Vagina (tissue), 2 donors: ENCODE measurements at places on chromosomes 6 and 20. TPM values are rescaled to one million over a fixed set of nuclear protein-coding genes. Genes with fewer than 3 reads are reported as not detected.
A peak's percentile ranks its signal among the peaks of the same experiment; 100 is the strongest.

DNA sequence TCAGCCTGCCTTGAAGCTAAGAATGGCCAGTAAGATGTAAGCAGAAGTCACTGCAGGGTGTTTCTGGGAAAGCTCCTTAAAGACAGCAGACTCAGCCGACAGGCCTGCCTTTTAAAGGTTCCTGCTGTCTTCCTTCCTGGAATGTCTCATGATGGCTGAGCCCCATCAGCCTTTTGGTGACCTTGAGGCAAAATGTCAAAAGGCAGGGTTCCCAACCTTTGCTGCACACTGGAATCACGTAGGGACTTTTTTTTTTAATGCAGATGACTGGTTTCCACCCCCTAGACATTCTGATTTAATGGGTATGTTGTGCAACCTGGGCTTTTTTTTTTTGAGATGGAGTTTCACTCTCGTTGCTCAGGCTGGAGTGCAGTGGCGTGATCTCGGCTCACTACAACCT is 11.6 kb downstream of the MDGA1 start:
- no peak for DNase-seq

DNA sequence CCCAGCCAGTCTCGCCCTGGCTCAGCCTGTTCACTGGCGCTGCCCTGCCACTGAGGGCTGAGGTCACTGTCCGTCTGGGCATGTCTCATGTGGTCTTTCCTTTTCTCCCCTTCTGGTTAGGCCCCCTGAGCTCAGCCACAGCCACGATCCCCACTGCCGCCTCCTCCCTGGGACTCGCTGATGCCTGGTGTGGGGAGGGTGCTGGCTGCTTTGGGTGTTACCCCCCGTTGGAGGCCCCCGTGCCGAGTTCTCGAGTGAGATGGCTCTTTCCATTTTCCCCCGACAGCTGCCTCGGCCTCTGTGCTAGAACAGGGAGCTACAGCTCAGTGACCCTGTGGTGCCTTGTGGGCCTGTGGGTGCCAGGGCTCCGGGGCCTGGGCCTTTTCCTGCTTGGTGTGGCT is 14.9 kb upstream of the TCFL5 start:
- no peak for DNase-seq

DNA sequence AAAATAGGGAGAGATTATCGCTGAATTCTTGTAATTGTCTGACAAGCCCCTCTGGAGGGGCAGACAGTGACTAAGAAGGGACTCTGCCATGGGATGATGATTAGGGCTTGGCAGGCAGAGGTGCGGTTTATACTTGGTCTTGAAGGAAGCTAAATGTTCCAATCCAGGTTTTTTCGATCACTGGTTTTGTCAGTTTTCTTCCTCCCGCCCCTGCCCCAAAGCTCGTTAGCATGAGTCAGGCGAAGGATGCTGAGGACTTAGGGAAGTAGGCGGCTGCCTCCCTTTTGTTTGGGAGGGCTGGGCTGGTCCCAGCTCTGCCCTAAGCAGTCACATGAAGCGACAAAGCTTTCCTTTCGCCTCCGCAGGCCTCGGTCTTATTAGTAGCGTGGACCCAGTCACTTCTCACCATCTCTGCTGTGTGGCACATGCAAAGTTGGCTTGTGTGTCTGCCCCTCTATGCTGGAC is 314.2 kb downstream of the CDC5L start:
- DNase-seq = peak; percentile 79

GRCh38 chr6:63783096-63783495 is 147.5 kb downstream of the PHF3 start:
- DNase-seq = no peak

DNA sequence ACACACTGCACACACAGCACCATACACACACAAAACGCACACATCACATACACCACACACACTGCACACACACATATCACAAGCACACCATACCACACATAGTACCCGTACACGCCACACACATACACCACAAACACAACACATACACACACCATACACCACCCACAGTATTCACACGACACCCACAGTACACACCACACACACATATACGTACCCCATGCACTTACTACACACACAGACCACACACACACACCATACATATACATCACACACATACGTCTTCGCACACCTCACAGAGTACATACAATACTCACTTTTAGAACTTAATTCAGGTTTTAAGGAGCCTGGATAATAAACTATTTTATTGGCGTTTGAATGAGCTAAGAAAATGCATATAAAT is 1805.3 kb upstream of the DEFB115 start:
- DNase-seq = no peak

DNA sequence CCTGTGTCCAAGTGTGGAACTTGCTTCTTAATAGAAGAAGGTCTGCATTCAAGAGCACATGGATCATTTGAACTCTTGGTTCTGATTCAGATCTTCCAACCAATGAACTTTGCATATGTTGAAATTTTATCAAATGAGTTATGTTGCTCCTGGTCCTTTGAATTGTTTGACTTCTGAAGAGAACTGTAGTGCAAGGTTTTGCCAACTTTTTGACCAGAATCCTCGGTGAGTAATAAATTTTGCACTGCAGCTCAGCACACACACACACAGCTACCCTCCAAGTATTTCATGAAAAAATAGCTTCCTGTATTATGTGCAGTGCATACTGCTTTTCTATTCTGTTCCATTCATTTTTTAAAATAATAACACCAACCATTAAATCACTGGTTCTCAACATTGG is 67.5 kb downstream of the BFSP1 start:
- no peak for DNase-seq

DNA sequence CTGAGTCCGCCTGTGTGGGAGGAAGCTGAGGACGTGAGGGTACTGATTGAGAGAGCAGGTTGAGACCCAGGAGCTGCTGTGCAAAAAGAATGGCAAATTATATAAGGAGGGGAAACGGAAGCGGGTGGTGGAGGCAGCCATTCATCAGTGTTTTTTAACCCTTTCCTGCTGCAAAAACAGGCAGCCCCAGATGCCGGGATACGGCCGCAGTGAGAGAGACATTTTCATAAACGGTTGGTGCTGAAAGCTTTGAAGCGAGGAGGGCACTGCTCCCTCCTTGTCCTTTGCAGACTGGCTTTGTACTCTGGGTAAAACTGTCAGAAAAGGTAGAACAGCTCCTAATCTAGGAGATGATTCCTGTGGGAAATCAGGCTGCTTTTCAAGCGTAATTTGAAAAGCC is 56.4 kb downstream of the TTI1 start:
- DNase-seq = peak; percentile 70

DNA sequence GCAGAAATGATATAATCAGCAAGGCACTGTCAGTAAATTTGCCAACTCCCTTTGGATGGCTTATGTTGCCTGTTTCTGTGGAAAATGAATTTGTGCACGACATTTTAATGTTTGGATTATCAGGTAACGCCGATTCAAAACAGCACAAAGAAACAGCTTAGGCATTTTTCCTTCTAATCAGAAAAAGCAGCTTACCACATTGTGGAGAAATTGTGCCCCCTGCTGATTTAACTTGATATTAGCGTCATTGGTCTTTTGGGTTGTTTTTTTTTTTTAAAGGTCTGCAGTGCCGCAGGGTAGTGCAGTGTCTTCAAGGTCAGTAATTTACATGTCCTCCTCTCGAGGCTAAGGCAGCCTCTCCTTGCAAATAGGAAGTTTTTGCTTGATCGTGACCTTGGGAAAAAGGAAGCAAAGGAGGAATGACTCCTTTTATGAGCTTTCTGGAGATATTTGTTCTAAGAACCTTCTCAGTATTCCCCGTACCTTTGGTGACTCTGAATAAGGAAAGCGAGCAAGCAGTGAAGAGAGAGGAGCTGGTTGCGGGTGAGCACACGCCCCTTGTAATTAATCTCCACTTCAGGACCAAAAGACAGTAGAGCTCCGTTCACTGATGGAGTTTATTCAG is 79.1 kb downstream of the ELOVL4 start:
- DNase-seq = no peak

GRCh38 chr6:12760911-12761310 is 44.3 kb downstream of the PHACTR1 start:
- DNase-seq = no peak

DNA sequence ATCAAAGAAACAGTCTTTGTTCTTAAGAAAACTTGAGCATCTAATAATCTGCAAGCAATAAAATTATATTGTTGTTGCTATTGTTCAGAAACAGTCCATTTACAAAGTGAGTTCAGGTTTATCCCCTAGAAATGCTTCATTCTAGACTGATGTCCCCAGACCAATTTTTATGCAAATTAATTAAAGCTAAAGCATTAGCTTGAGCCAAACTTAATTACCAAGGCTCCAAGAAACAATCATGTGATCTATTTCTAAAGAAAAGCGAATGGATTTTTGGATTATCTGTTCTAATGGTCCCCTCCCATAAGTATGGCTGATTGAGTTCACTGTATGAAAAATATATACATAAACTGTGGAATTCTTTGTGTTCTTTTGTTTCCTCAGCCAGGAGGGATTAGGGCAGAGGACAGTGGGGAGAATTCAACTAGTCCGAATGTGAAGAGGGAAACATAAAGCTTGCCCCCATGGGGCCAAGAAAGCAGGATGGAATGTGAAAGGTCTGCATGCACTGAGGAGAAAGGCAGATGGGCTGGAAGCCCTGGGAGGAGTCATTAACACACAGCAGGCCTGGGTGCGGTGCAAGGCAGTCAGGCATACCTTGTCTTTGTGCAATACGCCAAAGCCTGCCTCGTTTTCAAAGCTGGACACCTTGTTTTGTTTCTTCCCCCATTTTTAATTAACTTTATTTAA is 597.1 kb downstream of the KIF16B start:
- no peak for DNase-seq

DNA sequence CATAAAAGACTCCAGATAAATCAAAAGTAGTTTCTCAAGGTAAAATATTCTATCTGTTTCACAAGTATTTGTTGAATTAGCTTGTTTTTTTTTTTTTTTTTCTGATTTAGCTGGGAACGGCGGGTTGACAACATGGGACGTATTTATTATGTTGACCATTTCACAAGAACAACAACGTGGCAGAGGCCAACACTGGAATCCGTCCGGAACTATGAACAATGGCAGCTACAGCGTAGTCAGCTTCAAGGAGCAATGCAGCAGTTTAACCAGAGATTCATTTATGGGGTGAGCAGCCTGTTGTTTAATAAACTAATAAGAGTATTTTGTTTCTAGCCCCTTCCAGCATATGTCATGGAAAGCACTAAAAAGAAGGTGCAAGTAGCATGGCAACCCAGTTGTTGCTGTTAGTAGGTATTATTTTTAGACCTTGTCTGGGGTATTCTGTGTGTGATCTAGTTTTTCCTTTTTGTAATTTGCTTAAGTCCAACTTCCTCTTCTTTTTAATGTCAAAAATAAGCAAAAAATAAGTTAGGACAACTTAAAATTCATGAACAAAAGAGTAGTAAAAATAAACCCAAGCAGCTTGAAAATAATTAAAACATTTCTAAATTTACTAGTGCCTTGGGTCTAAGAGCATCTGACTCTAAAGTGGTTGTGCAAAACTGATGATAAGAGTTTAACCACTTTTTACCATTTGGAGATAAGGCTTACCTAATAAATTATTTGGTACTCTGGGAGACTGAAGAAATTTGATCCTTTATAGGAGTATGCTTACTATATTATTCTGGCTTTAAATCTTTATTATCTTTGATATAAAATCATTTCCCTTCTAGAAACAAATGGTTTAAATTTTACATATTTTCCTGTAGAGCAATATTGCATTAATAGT is 70.8 kb upstream of the DYNLRB1 start:
- no peak for DNase-seq

DNA sequence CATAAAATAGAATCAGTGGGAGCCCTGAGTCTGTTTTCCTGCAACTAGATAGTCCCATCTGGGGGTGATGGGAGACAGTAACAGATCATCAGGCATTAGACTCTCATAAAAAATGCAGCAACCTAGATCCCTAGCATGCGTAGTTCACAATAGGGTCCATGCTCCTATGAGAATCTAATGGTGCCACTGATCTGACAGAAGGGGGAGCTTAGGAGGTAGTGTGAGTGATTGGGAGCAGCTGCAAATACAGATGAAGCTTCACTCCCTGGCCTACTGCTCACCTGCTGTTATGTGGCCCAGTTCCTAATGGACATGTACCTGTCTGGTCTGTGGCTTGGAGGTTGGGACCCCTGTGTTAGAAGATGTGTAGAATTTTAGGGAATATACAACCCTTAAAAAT is 904.5 kb upstream of the EPHA7 start:
- DNase-seq = no peak

GRCh38 chr20:46634528-46634927 is 16.7 kb downstream of the SLC13A3 start:
- peak; percentile 58 for DNase-seq

GRCh38 chr6:38215225-38215624 is 395.7 kb downstream of the ZFAND3 start:
- no peak for DNase-seq

GRCh38 chr20:50328996-50329898 is 138.6 kb downstream of the CEBPB start:
- no peak for DNase-seq

DNA sequence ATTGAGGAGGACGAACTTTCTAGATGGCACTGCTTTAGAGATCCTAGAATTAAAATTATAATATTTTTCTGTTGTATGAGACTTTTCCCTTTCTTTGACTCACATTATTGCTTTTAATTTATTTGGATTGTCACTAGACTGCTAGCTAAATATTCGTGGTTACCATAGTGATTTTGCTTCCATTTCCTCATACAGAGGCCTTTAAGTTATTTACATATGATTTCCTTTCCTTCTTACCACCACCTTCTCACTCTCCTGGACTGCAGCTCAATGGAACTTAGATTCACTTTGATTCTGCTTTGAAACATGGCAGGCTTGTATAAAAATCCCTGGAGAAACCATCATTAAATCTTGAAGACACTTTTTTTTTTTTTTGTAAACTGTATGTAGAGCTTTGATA is 222.9 kb downstream of the LAMA2 start:
- DNase-seq = no peak

DNA sequence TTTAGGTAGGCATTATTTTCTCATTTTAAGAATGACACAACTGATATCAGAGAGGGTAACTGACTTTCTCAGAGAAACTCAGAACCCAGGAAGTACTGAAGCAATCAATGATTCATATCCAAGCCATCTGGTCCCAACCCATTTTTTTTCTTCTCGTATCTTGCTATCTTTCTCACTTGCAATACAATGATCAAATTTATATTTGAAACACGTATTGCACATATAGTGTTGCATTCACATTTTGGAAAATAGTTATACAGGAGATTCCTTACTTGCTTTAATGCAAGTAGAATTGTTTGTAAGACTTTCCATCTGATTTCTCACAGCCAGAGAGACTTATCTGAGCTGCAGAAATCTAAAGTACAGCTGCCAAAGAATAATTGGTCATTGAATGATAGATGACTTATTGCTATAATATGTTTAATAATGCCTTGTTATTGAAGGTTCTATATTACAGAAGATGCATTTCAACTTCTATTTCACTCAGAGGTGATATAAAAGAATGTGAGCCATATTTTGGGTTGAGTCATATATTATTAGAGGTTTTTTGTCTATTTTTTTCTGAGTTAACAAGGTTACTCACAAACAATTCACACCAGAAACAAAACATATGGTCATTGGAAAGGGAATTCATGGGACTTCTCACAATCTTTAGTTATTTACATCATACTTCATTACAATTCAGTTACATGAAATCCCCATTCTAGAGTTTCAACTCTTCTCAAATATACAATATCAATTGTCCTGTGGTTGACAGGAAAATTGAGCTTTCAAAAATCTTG is 337.5 kb upstream of the CITED2 start:
- no peak for DNase-seq

The ULBP1 gene
- not detected for total RNA-seq

The TCFL5 gene
- total RNA-seq = 11.5 TPM

The SLC44A4 gene
- 5.9 TPM for total RNA-seq

The OR12D3 gene
- not detected for total RNA-seq

The SIRPB1 gene
- 2.5 TPM for total RNA-seq

The ESF1 gene
- total RNA-seq = 14.0 TPM

The IRAK1BP1 gene
- total RNA-seq = 4.2 TPM

The FOXC1 gene
- 9.8 TPM for total RNA-seq

The BLOC1S5 gene
- total RNA-seq = 9.6 TPM

The LBP gene
- total RNA-seq = 0.98 TPM
